ENCODE measurements at places on chromosomes 1 and 21.
A peak's percentile ranks its signal among the peaks of the same experiment; 100 is the strongest.

GRCh38 chr1:197467881-197468280, 199.8 kb downstream of the CRB1 start:
- ATAC-seq = no peak

- no peak for ATAC-seq
These were observed 34.6 kb downstream of the TNR start for GRCh38 chr1:175708787-175709186.

GRCh38 chr1:205474571-205474970, 18.7 kb upstream of the BLACAT1 start:
- ATAC-seq = no peak

DNA sequence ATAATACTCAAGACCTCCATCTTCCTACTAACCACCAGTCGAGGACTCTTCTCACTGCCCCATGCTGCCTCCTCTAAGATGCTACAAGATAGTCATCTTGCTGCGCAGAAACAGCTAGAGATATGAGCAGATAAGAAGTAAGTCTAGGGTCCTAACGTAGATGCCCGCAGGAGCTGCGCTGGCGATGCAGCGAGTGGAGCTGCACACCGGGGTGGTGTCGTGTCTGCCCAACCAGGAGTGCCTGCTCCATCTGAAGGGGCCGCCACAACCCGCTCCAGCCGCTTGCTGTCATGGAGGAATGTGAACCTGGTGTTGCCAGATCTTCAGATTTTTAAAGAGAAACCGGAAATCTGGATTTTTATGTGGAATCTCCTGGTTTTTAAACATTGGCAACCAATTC, 175.1 kb downstream of the VPS13D start:
- ATAC-seq = no peak

DNA sequence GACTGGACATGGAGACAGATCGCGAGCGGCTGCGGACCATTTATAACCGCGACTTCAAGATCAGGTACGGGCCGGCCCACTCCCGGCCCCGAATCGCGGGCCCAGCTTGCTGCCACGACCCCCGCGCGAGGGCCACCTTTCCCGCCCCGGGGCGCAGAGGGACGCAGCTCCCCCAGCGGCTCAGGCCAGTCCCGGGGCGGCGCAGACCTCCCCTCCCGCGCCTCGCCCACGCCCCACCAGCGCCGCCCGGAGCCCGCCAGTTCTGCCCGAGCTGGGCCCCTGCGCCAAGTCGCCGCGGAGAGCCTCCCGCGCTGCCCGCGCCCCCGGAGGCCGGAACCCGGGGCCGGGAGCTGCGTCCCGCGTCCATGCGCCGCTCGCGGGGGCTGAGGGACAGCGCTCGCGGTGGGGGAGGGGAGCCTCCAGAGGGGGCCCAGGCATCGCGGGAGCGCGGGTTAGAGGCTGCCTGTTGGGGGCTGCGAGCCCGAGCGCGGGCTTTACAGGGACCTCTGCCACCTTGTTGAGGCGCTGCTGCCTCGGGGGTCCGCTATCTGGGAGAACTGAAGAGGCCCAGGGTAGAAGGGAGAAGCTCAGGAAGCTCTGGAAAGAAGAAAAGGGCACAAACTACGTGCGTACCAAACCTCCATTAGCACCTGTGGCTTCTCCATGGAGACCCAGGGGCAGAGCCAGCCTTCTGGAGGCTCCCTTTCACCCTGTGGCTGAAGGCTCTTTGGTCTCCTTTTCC, 698 bp downstream of the MOV10 start:
- ATAC-seq = peak; percentile 59

DNA sequence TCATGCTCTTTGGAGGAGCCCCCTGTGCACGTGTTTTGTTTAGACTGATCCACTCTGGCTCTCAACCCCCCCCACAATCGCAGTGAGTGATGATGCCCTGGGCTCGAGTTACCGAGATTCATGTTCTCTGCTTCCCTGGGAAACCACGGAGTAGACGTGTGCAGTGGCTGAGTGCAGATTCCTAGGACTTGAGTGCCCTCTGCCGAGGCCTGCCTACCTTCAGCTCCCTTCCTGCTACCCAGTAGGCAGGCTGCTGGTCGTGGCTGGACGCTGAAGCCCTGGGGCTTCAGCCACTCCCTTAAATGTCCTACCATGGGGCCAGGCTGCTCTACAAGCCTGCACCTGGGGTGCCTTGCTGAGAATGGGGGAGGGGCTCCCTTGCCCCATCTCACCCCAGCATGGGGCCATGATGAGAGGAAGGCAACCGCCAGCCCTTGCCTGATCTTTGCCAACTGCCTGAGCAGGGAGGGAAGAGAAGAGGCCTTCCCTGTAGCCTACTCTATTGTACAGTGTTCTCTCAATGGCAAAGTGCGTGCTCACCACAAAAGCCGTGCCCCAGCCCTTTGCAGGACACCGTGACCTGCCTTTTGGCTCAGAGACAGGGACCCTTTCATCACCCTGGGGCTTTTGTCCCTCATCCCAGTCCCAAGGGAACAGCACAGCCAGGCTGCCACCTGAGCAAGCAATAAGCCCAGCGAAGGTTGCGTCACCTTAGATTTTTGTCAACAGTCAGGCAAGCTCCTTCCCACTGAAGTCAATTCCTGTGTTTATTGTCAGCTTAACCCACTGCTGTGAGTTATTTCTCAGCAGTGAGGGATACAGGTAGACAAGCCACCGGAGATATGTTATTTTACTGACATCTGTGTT, 4.1 kb upstream of the GRIK3 start:
- peak; percentile 41 for ATAC-seq

DNA sequence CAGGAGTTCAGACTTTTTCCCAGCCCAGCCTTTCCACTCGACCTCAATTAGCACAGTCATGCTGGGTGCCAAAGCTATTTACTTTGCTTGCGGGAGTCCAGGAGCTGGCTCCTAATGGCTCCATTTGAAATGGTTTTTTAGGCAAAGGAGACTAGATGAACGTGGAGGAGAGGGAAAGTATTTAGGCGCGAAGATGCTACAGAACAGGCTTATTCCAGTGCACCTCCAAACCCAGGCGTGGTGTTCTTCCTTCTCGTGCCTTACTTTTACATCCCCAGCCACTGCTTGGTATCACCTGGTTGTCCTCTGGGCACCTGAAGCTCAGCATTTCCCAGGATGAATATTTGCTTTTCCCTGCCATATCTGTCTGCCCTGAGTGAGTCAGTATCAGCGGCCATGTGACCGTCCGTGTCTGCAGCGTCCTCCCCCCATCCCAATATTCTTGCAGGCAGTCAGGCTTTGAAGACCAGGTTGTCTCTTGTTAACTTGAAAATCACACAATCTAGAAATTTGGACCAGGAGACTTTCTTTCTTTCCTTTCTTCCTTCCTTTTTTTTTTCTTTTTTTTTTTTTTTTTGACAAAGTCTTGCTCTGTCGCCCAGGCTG, 198.5 kb downstream of the DYRK1A start:
- ATAC-seq = no peak

- peak; percentile 74 for ATAC-seq
These were observed 497.0 kb downstream of the RWDD3 start for GRCh38 chr1:95730986-95731385.

DNA sequence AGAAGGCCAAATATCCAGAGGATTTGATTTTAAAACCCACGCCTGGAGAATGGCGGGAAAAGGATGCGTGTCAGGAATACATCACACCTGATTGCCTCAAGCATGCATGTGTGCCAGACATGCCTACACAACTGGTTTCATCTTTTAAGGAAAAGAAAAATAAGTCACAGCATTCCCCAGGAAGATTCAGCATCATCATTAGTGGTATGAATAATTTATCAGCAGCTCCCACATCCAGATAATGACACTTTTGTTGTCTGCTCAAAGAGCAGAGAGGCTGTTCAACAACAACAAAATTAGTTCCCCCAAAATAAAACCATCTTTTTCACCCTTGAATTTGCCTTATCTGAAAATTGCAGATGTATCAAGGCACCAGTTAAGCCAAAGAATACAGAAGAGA, 328.6 kb upstream of the C1orf87 start:
- no peak for ATAC-seq

- ATAC-seq = no peak
These were observed 9.5 kb downstream of the RHEX start for GRCh38 chr1:206062464-206062863.

DNA sequence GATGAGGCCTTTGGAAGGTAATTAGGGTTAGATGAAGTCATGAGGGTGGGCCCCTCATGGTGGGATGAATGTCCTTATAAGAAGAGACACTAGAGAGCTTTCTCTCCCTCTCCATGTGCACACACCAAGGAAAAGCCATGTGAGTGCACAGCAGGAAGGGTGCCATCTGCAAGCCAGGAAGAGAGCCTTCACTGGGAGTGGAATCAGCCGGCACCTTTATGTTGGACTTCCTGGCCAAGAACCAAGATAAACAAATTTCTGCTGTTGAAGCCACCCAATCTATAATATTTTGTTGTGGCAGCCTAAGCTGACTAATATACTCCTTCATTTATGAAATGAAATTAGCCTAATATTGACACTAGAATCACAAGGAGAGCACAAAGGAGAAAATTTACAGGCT, 38.2 kb upstream of the PKP1 start:
- no peak for ATAC-seq
